ENCODE measurements at places on chromosomes 7 and 10. TPM values are rescaled to one million over a fixed set of nuclear protein-coding genes. Genes with fewer than 3 reads are reported as not detected.
A peak's percentile ranks its signal among the peaks of the same experiment; 100 is the strongest.

Gene CYP3A4
- not detected for total RNA-seq

GRCh38 chr7:43872406-43873110 lies 3.2 kb upstream of the MRPS24 start:
- DNase-seq = no peak

- no peak for DNase-seq
These were observed 124.8 kb downstream of the CACNA2D1 start for GRCh38 chr7:82318786-82319185.

Gene ZNF107
- 7.7 TPM for total RNA-seq

- no peak for DNase-seq
These were observed 275.2 kb downstream of the LRRTM3 start for GRCh38 chr10:67200913-67201564.

GRCh38 chr7:77655836-77656455 lies 40.3 kb upstream of the RSBN1L start:
- no peak for DNase-seq

DNA sequence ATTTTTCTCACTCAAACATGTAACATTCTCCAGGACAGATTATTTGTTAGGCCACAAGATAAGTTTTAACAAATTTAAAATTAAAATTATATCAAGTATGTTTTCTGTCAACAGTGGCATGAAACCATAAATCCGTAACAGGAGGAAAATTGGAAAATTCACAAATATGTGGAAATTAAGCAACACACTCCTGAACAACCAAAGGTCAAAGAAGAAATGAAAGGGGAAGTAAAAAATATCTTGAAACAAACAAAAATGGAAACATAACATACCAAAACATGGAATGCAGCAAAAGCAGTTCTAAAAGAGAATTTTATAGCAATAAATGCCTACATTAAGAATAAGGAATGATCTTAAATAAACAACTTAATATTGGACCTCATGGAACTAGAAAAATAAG lies 147.3 kb downstream of the ZEB1 start:
- no peak for DNase-seq

DNA sequence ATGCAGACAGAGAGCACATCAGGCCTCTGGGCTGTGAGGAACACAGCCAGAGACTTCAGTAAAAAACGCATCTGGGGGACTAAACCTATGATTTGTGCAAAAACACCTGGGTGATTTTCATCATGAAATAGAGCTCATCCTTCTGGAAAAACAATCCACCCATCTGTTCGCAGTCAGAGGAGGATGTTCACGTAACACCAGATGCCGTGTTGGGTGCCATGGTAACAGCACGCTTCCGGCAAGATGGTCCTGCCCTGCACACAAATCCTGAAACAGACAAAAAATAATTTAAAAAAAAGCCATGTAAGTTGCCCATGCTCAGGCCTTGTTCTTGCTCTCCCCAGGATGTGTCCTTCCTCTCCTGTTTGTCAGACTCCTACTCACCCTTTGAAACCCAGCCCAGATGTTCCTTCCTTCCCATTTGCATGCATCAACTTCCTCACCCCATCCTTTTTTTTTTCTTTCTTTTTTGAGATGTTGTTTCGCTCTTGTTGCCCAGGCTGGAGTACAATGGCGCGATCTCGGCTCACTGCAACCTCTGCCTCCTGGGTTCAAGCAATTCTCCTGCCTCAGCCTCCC lies 28.3 kb upstream of the GNA12 start:
- DNase-seq = no peak

DNA sequence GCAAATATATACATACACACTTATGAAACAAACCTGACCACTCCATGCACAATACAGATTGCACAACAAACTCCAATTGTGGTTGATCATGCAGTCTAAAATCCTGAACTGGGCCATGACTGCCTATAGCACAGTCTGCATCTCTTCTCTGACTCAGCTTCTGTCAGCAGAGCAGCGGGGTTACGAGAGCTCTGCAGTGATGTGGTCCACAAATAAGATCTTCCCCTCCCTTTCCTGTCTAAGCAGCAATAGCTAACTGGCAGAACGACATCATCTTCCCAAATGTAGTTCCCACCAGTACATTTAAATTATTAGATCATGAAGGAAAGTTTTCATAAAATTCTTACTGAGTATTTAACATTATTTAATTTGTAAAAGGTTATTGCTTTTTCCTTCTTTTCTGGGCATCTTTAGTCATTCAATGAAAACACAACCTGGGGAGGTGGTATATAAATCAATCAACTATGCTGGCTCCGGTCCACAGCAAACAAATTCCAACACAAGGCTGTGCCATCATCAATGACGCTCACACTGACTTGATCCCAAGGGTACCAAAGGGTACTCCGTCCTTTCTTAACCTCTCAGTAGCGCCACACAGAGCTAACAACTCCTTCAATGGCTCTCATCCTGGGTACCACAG lies 17.1 kb downstream of the ARHGAP21 start:
- DNase-seq = peak; percentile 40

DNA sequence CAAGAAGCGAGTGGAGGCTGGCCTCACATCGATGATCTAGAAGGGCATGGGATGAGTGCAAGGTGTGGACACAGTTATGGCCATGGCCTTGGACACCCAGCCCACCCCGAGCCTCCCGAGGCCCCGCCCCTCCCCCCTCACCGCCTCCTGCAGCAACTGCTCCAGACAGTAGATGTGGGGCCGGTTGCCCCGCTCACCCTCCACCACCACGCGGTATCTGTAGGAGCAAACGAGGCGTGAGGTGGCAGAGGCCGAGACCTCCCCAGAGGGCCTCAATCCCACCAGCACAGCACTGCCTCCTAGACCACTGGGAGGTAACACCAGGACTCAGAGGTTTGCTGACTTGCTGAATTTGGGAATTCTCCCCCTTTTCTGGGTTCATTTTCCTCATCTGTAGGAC lies 37.6 kb downstream of the SLC29A4 start:
- no peak for DNase-seq

- no peak for DNase-seq
These were observed 51.4 kb downstream of the DNMBP start for GRCh38 chr10:99958302-99958701.

Gene CYP2E1
- 1.7 TPM for total RNA-seq

DNA sequence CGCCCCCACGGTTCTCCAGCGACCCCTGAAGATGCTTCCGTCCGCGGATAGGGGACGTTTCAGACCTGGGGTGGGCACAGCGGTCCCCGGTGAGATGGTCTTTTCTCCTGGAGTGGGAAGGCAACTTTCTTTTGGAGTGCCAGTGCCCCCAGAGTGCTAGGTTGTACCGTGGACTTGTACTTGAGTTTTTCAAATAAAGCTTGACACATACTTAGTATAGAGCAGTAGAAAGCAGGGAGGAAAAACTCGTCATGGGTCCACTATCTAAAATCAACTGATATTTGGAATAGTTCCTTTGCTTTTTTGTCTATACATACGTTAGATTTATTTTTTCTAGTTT lies 28.4 kb downstream of the RBM20 start:
- no peak for DNase-seq

Gene CFAP46
- not detected for total RNA-seq

Gene ZNF239
- 10.8 TPM for total RNA-seq

DNA sequence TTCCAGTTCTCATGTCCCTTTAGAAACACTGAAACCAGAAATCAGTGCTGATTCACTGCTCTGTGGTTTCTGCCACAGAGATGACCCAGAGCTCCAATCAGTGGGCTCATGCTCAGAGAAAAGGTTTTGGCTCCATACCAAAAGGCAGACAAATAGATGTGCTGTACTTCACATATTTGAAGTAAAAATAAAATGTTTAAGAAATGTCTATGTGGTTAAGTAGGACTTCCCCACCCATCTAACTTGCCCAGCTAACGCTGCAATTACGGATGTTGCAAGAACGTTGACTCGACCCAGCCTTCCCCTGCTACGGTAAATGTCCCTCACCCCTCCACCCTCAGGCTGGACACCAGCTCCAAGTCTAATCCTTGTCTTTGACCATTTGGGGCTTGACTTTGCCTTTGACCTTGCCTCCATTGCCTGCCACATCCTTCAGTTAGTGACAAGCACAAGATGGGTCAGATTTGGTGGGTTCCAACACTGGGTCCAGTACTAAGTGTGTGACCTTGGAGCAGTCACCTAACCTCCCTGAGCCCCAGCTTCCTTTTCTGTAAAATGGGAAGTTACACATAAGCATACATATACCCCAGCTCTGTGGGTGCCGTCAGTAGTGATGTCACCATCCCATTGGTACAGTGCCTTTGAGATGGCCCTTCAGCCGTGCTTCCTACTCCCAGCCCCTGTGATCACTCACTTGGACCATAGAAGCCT lies 95.8 kb downstream of the CHST15 start:
- peak; percentile 47 for DNase-seq

DNA sequence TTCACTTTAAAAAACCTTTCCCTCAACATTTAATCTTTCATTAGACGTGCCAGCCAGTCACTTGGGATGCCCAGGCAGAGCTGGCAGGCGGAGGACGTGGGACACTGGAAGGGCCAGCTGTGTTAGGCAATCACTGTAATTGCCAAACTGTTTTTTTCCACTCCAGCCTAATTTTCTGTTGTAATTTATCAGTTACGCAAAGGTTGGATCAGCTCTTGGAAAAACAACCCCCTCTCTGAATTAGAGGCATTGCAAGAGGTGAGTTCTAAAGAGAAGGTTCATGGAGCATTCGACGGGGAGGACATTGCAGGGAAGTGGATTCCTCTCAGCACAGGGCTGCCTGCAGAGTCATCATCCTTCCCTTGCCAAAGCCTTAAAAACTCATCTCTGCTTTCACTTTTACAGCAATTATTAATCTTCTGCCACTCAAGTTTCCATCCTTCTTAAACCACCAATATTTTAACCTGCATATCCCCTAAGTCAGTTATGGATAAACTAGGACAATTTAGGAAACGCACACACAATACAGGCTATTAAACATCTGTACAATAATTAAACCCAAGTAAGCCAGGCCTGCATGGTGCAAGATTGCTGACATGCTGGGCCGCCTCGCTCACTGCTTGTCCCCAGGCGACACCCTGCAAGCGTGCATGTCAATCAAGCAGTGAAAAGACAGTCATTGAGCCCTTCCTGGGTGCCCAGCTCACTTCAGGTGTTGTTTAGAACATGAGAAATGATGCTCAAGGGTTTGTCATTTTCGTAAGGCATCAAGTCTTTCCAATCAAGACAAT lies 272.3 kb upstream of the RNF32 start:
- DNase-seq = peak; percentile 15

DNA sequence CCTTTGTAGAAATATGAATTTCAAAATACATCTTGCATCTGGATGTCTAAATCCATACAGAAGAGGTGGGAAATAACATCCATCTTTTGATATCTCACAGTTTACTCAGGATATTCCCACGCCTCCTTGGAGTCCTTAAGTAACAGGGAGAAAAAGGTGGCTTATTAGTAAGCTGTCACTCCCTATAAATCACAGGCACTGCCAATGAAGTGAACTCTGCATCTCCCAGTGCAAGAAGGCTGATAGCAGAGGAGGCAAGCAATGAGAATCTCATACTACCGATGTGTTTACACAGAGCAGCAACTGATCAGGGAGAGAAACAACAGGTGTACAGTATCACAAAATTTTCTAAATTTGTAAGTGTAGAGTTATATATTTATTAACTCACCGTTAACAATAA lies 551.8 kb downstream of the NXPH1 start:
- DNase-seq = no peak

DNA sequence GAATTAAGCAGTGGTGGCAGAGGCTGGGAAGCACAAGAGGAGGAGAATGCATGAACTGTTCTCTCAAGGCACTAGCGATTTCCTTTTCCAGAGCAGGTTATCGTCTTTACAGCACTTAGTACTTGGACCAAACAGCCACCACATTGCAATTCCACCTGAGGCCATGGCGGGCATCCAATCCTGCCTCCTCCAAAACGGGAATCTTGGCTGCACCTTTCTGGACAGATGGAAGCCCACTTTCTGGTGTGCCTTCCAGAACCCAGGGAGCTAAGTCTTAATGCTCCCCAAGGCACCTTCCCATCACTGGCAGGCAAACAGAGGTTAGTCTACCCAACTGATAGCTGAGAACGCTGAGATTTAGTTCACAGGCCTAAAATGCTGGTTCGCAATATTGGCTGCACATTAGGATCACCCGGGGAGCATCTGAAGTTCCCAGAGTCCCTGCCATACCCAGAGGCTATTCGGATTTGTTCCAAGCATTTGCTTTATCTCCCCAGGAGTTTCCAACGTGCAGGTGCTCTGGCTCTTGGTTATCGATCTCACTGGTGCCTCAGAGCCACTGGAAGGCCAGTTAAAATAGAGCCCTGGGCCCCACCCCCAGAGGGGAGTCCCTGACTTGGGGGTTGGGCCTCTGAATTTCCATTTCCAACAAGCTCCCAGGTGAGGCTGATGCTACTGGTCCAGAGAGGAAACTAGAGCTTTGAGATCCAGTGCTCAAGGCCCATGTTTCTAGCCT lies 62.2 kb downstream of the KCNMA1 start:
- DNase-seq = no peak

Gene CAV1
- total RNA-seq = 15.9 TPM

- DNase-seq = no peak
These were observed 44.6 kb upstream of the TSPAN13 start for GRCh38 chr7:16708980-16709379.

- DNase-seq = no peak
These were observed 96.8 kb downstream of the PDGFA start for GRCh38 chr7:422886-423225.

Gene NPFFR1
- 0.20 TPM for total RNA-seq

GRCh38 chr7:129574487-129574886 lies 37.0 kb upstream of the NRF1 start:
- no peak for DNase-seq

- DNase-seq = no peak
These were observed 767.5 kb downstream of the GRID1 start for GRCh38 chr10:85599081-85599480.

Gene ANXA8L1
- total RNA-seq = 0.57 TPM

DNA sequence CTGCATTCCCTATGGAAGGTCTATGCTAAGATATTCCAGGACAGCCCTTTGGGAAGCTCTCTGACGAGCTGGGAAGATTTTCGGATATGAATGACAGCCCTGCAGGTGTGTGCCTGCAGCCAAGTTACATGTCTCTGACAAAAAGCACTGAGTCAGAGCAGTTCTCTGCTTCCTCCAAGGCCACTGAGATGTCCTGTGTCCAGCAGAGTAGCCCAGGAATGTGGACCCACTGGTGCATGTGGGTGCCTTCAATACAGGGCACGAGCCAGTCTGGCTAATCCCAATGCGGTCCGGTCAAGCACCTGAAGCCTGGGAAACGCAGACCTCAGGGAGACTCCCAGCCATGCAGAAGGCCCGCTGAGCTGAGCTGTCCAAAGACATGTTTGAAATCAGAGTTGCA lies 565.7 kb downstream of the TCERG1L start:
- DNase-seq = no peak

- no peak for DNase-seq
These were observed 31.2 kb downstream of the FAM171A1 start for GRCh38 chr10:15339892-15340291.

- no peak for DNase-seq
These were observed 558.7 kb downstream of the PTPRN2 start for GRCh38 chr7:158028971-158029370.

DNA sequence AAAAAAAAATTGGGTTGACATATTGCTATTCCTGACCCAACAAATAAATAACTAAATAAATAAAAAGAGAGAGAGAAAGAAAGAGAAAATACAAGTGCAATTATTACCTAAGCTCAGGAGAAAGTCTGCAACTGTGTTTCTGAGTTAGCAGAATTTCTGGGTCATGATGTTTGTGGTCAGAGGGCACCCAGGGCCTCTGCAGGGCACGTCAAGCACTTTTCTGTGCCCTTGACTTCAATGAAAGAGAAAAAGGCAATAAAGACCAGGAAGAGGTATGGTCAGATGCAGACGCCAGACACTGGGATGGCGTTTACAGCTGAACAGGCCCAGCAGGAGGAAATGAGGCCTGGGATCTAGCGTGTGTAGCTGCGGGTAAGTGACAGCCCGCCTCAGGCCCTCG lies 160.9 kb upstream of the GDF10 start:
- no peak for DNase-seq

- DNase-seq = no peak
These were observed 5.8 kb upstream of the YAE1 start for GRCh38 chr7:39560408-39560807.
